NCI-H1436 treated with DMSO at 0.1 percent for 48 hours (cell line): ENCODE measurements at places on chromosomes 5 and 9.

- no peak for DNase-seq
Measured at GRCh38 chr5:128965011-128965637, at the start of gene SLC27A6. TSS of gene SLC27A6 (plus strand) at chr5:128965488. CDS start at chr5:128966138, 650 bp downstream.

GRCh38 chr5:31962871-31963307, 211.2 kb downstream of the GOLPH3 start:
- DNase-seq = no peak

GRCh38 chr5:75513841-75514240, 2.1 kb downstream of the POLK start:
- no peak for DNase-seq

DNA sequence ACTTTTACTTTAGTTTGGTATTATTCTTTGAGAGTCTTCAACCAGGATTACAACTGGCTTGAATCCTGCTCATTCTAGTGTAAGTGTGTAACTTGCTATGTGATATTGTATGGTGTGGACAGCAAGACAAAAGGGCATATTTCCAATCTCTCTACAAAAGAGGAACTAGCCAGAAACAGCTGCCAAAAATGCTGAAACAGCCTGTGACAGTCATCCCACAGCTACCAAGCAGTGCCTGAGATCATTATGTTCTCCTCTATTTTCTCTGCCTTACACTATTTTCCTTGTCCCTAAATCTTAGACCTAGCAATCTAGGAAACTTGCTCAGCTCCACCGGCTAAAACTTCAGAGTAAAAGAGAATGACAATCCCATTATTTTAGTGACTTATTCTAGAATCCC, 42.8 kb downstream of the WDR41 start:
- DNase-seq = no peak

DNA sequence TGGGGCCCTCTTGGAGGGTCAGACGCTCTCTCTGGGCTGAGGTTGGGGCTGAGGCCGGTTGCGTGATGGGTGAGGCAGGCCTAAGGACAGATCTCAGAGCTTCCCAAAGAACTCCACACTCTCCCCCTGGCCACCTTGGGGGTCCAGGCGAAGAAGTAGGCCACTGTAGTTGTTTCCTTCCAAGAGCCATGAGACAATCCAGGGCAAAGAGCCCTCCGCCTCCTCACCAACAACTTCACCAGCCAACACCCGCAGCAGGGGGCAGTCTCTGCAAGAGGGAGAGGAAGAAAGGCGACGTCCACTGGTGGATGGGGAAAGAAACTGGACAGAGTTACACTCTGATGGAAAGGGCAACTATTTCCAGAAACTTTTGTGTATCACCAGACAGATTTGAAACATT, 10.7 kb downstream of the SLC35A4 start:
- no peak for DNase-seq

- no peak for DNase-seq
Measured at GRCh38 chr5:84215521-84215920, 169.2 kb downstream of the EDIL3 start.
